ENCODE measurements at places on chromosomes 12 and 14. TPM values are rescaled to one million over a fixed set of nuclear protein-coding genes. Genes with fewer than 3 reads are reported as not detected.
A peak's percentile ranks its signal among the peaks of the same experiment; 100 is the strongest.

- no peak for DNase-seq
Measured at GRCh38 chr12:12365446-12365802, 8.5 kb downstream of the BORCS5 start.

DNA sequence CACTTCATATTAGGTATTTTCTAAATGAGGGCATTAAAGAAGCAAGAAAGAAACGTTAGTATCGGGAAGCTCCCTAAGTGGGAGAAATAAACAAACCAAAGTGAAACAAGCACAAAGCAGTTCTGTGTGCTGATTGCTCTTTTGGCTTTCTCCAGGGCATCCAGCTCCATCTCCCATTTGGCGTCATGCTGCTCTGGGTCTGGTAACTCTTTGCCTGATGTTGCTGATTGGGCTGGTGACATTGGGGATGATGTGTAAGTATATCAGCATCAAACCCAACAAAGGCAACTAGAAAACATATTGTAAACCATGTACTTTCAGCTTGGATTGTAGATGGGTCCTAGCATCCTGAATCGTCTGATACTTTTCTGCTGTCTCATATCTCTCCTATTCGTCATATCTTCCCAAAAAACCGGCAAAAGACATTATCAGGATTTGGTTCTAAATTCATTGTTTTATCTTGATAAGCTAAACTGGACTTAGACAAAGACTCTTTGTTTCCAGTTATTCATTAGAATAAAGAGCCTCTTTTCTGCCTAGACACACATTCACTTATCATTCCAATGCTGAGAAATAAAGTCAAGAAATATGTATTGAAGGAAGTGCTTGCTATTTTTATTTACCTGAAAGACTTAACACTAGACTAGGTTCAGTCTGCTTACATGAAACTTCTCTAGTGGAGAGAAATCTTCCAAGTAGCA lies 2.4 kb downstream of the CLEC12B start:
- DNase-seq: no peak

GRCh38 chr12:112179916-112180315 lies 54.6 kb downstream of the TRAFD1 start:
- DNase-seq: no peak

GRCh38 chr14:50342221-50343078 lies 30.3 kb downstream of the DMAC2L start:
- peak; percentile 74 for DNase-seq

- no peak for DNase-seq
Measured at GRCh38 chr12:2248901-2249381, 196.2 kb downstream of the CACNA1C start.

DNA sequence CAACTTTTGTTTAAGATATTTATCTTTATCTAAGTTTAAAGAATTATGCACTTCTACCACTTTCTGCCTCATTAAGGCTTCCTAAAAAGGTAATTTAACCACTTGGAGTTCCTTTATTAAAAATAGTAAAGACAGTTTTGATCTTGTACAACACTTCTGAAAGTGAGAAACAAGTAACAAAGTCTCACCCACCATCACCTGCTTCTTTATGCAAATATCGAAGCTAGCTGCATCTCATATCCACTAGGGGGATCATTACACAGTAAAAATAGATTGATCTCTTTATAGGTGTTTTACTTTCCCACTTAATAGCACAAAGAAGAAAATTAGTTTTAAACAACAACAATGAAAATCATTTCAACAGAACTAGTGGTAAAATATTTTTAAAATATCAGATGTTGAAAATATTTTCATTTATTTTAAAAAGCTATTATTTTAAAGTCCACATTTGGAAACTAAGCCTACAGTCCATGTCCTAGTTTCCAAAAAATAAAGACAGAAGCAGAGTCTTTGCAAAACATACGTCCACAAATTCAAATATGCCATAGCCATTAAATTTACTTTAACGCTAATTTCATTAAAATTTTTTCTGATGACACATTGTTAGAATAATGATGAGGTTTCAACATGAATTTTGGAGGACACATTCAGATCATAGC lies 160.0 kb upstream of the SOX5 start:
- peak; percentile 16 for DNase-seq

DNA sequence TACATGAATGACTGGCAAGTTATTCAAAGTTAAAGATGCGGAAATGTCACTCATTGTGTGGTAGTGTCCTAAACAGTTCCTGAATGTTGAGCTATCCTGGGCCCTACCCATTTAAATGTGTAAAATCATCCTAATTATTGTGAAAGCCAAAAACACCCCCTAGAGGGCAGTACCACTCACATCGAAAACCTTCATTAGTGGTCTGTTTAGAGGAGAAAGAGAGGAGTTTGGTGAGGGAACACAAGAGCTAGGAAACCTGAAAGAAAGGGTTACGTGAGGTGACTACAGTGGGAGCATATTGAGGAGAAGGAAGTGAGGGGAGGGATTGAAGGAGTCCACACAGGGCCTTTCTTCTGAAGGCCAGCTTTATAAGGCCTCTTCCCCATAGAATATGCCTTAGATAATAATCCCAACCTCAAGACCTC lies 2.5 kb upstream of the TEP1 start:
- DNase-seq: peak; percentile 28

- DNase-seq: no peak
Measured at GRCh38 chr12:108975024-108975593, 45.8 kb downstream of the SVOP start.

- DNase-seq: no peak
Measured at GRCh38 chr12:115964214-115964613, 313.3 kb downstream of the MED13L start.

P2RX2 gene
- not detected for total RNA-seq

SIX4 gene
- 14.0 TPM for total RNA-seq

TMEM260 gene
- 18.1 TPM for total RNA-seq

CALCOCO1 gene
- total RNA-seq: 85.2 TPM

CCDC175 gene
- total RNA-seq: not detected

LRCOL1 gene
- not detected for total RNA-seq

PTHLH gene
- total RNA-seq: 53.5 TPM

RD3L gene
- total RNA-seq: not detected

PSMA6 gene
- total RNA-seq: 210 TPM

CD163L1 gene
- total RNA-seq: 1.6 TPM

All from astrocyte (in vitro differentiated cells and primary cell).